ENCODE measurements at places on chromosomes 13 and 19.

DNA sequence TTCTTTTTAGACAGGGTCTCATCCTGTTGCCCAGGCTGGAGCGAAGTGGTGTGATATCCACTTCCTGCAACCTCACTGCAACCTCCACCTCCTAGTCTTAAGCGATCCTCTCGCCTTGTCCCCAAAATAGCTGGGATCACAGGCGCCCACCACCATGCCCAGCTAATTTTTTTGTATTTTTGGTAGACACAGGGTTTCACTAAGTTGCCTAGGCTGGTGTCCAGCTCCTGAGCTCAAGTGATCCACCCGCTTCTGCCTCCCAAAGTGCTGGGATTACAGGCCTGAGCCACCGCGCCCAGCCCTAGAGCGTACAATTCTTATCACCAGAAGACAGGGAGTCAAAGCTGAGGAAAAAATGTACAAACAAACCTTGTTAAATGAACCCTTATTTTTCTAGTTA lies 4.5 kb upstream of the ELOF1 start:
- DNase-seq: no peak

DNA sequence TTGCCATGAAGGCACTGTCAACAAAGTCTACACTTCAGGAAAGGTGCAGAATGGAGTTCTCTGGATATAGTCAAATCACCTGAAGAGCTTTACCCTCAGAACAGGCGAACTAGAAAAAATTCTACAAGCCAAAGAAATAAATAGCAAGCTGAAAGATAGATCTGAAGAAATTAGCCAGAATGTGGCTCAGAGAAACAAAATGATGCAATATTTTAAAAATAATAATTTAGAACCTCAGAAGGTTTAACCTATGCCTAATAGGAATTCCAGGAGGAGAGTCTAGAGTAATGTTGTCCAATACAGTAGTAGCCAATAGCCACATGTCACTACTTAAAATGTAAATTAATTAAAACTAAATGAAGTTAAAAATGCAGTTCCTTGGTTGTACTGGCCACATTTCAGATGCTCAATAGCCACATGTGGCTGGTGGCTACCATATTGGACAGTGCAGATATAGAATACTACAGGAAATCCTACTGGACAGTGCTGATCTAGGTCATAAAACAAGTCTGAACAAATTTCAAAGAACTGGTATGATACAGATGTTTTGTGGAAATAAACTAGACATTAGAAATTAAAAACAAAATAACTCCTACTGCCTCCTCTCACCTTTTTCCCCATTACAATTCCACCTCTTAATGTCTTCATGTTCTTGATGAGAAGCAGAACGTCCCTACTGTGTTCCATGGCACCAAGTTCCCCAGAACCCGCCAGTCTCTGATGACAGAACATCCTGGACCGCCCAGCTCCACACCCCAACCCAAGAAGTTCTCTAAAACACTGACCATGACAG lies 679 bp upstream of the CDADC1 start:
- DNase-seq: no peak

- DNase-seq: no peak
Observed at GRCh38 chr13:112902101-112902651, 66.8 kb upstream of the MCF2L start.

DNA sequence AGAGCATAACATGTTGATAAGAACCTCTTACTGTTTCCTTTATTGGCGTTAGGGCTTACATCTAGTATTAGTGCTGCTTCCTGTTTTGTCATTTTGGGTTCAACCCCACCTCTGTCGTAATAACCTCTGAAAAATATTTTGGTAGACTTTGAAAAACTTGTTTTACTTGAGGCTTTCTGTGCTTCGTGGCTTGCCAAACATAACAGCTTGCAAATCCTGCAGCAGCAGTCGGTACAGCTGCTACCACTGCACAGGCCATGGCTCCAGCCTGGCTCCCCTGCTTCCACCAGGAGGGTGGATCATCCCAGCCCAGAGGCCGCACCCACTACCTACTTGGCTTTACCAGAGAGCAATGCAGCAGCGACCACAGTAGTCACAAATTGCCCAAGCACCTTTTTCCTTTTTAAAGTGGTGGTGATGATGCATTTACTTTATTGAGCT lies 11.8 kb upstream of the CEACAM4 start:
- no peak for DNase-seq

DNA sequence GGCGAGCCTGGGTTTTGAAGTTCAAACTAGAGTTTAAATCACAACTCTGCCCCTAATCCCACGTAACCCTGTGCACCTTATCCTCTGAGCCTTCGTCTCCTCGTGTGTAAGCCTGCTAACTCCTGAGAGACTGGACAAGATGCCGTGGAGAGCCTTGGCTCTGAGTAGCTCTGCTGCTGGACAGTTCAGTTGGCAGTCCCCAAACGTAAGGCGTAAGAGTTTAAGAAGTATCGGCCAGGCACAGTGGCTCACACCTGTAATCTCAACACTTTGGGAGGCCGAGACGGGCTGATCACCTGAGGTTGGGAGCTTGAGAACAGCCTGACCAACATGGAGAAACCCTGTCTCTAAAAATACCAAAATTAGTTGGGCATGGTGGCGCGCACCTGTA lies 4.7 kb upstream of the CD79A start:
- DNase-seq: no peak

Data from activated CD4-positive, alpha-beta T cell treated with anti-CD3 and anti-CD28 coated beads, Interleukin-2, amount 50 U/mL, for 48 hours (primary cell).